ENCODE measurements at places on chromosomes 6 and 20. TPM values are rescaled to one million over a fixed set of nuclear protein-coding genes. Genes with fewer than 3 reads are reported as not detected.

Gene TPX2
- total RNA-seq = 0.71 TPM

Gene KCNK16
- not detected for total RNA-seq

Gene SLC52A3
- 2.3 TPM for total RNA-seq

Gene RPRD1B
- 58.9 TPM for total RNA-seq

DNA sequence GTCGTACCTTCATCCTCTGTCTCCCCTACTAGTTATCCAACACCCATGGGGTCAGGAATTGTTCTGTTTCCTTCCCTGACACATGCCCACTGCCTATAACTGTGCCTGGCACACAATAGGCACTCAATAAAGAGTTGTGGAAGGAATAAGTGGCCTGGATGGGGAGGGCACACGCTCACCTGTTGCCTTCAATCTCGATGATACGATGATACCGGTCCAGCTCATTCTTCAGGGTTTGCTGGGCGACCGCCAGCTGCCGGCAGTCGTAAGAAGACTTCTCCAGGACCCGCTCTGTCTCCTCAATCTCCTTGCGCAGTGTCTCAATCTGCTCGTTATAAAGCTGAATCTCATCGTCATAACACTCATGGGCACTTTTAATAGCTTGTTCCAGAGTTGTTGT lies 32.5 kb downstream of the BFSP1 start:
- no peak for DNase-seq

- no peak for DNase-seq
Observed at GRCh38 chr6:132648356-132648755, 10.6 kb downstream of the TAAR1 start.

- DNase-seq = no peak
Observed at GRCh38 chr20:38804682-38805501, 605 bp upstream of the PPP1R16B start.

GRCh38 chr20:19929481-19930145 lies 87.5 kb upstream of the NAA20 start:
- no peak for DNase-seq

DNA sequence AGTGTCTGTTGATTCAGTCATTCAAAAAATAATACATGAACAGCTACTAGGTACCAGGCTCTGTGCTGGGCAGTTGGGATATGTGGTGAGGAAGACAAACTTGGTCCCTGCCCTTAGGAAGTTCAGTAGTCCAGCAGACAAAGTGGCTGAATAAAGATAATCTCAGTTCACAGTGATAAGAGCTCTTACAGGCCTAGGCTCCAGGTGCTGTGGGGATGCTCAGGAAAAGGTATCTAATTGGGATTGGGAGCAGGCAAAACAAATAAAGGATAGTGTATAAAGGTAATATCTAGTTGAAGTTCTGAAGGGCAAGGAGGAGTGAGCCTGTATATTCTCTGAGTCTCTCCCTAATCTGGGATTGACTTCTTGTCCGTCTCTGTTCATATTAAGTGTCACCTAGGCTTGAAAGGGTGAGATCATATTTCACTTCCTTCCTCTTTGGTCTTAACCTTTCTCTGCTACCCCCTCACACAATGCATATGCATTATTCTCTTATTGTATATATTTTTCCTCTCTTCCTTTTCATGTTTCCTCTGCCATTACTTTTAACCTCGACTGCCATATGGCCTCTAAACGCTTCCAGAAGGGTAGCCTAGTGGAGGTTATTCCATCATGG lies 13.5 kb downstream of the PTPN1 start:
- no peak for DNase-seq

DNA sequence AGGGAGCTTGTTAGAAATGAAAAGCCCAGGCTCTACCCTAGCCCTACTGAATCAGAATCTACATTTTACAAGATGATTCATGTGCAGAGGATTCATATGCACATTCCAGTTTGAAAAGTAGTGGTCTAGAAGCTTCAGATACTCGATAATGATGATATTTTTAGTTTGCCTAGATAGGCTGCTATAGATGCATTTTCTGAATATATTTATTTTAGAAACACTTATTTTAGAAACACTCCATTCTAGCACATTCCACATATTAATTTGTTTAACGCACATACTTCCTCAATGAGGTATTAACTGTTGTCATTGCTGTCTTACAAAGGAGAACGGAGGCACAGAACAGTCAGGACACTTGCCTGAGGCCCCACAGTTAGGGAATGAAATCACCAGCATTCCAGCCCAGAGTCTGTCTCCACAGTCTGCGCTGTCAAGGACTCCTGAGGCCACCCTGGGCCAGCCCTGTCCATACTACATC lies 64.4 kb downstream of the SNAP25 start:
- DNase-seq = no peak

GRCh38 chr6:122869437-122870024 lies 80.5 kb downstream of the SMPDL3A start:
- no peak for DNase-seq

- peak; percentile 57 for DNase-seq
Observed at GRCh38 chr20:60055740-60056139, 97.5 kb downstream of the CDH26 start.

All from left ventricle myocardium inferior (tissue), 1 donor.